GM12878 (cell line): ENCODE measurements at places on chromosomes 2 and 18.

GRCh38 chr2:173119069-173119807 lies 43.6 kb downstream of the MAP3K20 start:
- DNase-seq, result no peak

DNA sequence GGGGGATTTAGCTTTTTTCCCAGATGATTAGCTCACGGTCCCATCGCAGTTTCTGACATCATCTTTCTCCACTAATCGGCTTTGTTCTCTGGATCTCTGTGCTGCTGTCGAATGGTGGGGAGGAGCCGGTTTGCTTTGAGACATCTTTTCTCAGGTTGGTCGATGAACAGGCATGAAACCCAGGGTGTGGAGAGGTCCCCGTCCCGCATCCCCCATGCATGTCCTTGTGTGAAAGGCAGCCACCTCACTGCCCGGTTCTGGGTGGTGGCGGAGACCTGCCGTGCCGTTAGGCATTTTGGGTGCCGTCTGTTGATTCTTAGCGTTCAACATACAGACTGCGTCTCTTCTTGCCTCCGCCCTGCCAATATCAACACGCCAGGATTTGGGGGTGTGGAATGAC lies 57.8 kb downstream of the CTDP1 start:
- no peak for DNase-seq

DNA sequence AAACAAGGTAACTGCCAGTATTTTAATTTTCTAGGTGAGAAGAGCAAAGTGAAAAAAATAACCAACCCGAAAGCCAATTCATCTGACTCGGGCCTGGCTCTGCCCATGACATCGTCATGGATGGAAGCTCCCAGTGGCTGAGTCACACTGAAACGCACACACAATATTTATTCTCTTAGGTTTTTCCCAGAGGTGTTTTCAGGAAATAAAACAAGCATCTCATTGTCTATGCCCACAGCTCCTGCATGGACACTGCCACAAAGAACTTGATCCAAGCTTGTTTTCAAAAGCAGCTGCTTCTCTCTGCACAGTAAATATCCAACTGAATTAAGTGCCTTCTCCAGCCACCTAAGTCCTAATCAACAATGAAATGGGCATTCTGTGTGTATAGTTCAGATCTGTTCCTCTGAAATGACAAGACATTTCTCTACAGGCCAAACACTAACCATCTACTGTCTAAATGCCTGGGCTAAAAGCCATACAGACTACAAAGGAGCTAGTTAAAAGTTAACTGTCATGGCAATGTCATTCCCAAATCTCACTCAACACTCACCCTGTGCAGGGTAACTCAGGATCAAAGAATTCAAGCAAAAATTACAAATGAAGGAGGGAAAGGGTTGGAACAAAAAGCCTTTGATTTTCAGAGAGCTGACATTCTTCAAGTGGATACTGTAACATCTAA lies 62.9 kb downstream of the RPL31 start:
- DNase-seq, result no peak

- peak; percentile 79 for DNase-seq
These were observed 63.6 kb downstream of the TRABD2A start for GRCh38 chr2:84817239-84817655.

DNA sequence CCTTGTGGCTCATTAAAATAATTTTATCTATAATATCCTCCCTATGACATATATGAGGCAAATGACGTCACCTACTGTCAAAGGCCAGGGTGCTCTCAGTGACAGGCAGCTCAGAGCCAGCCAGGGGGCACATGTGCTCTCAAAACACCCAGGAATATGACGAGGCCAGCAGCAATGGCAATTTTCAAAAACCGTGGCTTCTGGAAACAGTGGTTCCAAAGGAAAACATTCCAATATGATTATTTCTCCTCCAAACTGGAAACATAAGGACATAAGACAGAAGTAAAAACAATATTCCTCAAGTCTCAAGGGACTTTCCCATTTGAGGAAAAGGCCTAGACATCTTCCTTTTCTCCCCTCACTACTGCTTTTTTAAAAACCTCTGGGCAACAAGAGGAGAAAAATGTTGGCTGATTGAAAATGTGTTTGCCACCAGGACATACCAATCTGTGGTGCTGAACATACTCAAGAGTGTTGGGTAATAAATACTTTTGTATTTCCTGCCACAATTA lies 40.8 kb downstream of the RNF152 start:
- no peak for DNase-seq

- no peak for DNase-seq
These were observed 144.7 kb downstream of the NDUFA10 start for GRCh38 chr2:239880396-239880795.

- DNase-seq, result no peak
These were observed 270.0 kb upstream of the TCF4 start for GRCh38 chr18:55857956-55858355.

GRCh38 chr2:6975988-6976387 lies 58.8 kb downstream of the RNF144A start:
- no peak for DNase-seq
